ENCODE measurements at places on chromosomes 12 and 14.

DNA sequence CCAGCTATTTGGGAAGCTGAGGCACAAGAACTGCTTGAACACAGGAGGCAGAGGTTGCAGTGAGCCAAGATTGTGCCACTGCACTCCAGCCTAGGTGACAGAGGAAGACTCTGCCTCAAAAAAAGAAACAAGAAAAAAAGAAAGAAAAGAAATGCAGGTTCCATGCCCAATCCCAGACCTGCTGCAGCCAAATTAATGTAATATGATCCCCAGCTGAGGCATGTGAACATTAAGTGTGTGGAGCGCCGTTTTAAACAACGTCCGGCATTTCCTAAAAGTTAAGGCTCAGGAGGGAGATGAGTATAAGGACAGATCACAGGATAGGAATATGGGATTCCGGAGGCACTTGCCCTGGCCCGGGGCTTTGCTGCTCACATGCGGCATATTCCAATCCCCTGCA, 162.9 kb downstream of the KSR2 start:
- no peak for DNase-seq

DNA sequence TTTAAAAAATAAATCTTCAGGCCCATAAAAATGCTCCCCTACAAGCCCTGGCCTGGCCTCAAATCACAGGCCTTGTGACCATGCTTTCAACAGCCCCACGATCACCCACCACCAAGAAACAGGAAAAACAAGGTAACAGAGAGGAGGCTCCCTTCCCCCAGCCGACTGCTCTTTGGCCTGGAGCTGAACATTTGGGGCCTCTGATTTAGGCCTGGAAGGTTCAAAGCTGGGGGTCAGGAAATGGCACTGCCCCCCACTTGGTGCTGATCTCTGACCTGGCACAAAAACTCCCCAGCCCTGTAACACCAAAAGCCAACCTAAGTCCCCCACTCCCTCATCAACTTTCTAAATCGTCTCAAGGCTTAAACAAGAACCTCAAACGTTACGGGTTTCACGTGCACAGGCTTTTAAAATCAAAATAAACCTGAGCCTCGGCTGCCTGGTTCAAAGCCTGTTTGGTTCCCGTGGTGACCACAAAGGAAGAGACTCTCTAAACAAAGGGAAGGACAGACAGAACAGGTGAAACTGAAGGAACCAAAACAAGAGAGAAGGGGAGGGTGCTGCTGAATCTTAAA, 9.0 kb downstream of the ACTN1 start:
- no peak for DNase-seq

DNA sequence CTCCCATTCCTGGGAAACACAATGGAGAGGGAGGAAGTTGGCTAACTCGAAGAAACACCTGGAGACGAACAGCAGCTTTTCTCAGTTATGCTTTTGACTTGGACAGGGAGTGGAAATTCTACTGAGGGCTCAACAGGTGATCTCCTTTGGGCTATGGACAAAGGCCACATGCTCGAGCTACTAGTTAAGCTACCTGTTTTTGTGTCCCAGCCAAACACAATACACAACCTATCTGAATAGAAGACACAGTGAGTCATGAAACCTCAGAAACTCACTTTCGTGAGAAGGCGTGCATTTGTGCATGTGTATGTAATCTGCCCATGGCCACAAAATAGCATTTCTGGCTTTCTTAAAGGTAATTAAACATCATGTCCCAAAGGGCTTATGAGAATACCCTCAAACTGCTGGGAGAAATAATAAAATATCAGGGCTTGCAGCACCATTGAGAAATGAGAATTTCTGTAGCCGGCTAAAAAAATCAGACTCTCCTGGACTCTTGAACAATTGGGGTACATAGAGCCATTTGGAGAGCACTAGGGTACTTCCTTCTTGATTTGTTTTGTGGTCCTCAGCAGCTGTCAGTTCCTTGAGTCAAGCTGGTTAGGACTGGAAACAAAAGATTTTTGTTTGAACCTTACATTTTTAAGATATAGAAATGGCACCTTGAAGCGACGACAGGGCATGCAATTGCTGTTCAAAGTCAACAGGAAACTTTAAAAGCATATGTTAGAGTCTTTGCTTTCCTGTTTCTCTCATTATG, 85.5 kb upstream of the PTHLH start:
- DNase-seq, result no peak

DNA sequence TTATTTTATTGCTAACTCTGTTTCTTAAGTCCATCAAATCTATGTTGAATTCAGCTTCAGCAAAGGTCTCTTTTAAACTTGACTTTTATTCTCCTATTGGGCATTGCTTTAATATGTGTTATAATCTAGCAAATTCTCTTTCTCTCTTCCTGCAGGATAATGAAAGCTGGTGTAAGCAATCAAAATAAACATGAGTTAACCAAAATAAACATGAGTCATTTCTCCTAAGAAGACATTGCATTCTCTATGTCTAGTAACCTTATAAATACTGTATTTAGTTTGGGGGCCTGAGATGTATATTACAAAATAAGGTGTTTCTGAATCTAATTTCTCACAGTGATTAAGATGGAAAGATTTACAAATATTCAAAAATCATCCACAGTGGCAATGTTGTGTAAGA, 739.1 kb upstream of the ATXN7L3B start:
- DNase-seq, result no peak

- DNase-seq, result no peak
Observed at GRCh38 chr12:27549236-27549800, 25.3 kb downstream of the PPFIBP1 start.

DNA sequence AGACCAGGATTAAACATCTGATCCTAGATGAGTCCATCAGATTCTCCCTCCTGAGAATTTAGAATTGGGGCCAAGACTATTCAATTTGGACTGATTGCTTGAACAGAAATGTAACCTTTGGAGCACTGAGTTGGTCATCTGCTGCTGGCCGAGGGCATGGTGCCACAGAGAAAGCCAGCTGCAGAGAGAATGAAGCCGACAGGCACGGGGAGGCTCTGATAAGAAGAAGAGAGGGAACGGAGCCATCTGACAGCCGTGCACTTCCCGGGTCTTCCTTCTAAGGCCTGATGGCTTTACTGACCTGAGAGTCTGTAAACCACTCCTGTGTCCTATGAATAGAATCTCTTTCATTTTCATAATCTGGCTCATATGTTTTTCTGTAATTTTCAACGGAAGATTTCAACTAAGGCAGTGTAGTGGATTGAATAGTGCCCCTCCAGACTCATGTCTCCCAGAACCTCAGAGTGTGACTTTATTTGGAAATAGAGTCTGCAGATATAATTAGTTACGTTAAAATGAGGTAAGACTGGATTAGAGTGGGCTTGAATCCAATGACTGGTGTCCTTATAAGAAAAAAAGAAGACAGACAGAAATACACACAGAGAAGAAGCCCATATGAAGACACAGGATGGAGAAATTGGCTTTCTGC, 39.1 kb upstream of the FRS2 start:
- DNase-seq, result no peak

DNA sequence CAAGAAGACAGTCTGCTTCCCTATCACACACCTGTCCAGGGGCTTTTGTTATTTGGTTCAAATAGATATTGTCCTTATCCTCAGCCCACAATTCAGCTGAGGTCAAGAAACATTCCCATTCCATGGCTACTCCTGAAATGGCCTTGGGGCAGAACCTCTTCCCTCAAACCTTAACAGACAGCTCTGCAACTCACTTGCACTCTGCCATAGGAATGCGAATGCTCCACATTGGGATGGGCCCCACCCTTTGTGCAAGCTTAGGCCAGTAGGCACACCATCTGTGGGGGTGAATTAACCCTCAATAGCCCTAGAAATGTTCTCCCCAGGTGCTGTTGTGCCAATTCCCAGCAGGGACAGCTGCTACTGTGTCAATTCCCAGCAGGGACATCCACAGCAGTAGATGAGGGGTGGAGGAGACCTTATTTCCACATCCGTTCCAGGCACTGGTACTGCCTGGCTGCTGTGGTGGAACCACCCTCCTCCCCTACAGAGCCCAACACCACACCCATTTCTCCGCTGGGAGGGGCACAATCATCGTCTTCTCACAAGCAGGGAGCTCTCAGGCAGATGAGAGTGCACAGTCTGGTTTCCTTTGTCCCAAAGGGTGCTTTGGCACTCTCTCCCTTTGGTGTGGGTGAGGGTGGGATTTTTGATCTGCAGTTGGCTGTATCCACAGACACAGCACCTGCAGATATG, 42.3 kb upstream of the GLIPR1 start:
- peak; percentile 5 for DNase-seq

DNA sequence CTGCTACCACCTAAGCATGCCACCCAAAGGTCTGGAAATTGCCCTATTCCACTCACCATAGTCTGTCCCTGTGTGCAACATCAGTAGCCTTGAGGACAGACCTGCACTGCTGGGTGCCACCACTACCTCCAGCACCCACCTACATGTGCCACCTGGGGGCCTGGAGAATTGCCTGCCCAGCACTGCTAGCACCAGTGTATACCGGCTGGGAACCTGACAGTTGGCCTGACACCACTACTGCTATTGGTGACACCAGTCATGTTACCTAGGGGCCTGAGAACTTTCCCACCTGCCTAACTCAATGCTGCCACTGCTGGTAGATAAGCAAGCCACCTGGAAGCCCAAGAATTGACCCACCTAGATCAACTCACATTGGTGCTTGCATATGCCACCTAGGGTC, 60.8 kb downstream of the CD163L1 start:
- no peak for DNase-seq

GRCh38 chr14:92499234-92499633, 14.3 kb upstream of the RIN3 start:
- DNase-seq, result no peak

DNA sequence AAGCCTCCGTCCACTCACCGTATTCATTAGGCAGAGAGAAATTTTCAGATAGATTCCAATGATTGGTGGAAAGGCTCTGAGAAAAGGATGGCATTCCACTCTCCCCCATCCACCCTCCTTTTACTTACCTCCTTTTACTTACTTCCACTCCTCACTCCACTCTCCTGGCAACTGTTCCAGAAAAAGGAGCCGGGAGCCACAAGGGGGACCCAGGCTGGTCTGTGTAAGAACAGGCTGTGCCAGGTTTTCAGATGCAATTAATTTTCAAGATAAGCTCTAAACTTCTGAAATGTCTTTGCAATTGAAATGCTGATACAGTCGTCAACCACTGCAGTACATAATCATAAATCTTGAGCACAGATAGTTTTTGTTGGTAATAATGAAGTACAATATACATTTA, 248.8 kb downstream of the ANO6 start:
- DNase-seq, result no peak

- no peak for DNase-seq
Observed at GRCh38 chr14:54105898-54106297, 149.3 kb upstream of the BMP4 start.

DNA sequence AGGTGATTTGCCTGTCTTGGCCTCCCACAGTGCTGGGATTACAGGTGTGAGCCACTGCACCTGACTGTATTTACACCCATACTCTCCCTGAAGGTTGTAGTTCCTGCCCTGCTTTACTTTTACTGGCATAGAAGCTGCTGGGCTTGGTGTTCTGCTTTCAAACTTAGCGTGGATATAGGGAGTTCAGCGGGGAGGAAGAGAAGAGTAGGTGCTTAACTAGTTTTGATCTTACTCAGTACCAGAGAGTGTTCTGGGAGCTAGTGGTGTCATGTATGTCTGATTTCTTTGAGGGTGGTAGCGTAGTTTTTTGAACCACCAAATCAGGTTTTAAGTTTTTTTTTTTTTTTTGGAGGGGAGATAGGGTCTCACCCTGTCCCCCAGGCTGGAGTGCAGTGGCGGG, 13.8 kb downstream of the RCOR1 start:
- DNase-seq, result no peak

DNA sequence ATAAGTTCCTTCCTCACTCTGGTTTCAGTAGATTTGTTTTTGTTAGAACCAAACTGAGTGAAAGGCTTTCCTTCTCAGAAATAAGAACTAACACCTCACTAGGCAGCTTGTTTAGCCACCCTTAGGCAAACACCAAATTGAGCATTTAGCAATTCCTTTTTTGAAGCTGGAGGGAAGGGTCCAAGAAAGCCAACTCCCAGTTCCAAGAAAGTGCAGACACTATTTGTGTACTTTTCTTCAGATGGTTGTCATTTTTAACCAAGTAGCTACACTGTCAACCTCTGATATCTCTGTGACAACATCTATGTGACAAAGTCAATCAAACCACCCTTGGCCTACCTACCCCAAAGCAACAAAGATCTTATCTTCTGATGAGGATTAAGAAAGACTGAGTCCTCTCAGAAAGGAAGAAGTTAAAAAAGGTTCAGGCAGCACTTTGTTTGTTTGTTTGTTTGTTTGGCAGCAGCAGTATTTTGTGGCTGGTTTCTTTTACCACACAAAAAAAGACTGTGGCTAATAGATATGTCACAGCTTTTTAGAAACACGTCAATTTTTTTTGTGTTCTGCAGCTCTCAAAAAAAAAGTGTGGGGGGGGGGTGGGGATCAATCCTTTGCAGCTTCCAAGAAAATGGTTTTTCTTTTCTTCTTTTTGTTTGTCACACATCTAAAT, 203.8 kb downstream of the CRADD start:
- no peak for DNase-seq

DNA sequence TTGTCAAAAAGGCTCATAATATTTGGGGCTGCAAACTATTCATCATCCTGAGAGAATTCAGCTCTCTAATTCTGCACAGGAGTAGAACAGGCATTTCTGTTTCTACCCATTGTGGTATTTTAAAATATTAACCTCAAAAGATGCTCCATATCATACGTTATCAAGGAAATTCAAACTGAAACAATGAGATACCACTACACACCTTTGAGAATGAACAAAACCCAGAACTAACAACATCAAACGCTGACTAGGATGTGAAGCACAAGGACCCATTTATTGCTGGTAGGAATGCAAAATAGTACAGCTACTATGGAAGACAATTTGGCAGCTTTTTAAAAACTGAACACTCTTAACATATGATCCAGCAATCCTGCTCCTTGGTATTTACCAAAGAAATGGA, 171.8 kb downstream of the DUSP6 start:
- no peak for DNase-seq

DNA sequence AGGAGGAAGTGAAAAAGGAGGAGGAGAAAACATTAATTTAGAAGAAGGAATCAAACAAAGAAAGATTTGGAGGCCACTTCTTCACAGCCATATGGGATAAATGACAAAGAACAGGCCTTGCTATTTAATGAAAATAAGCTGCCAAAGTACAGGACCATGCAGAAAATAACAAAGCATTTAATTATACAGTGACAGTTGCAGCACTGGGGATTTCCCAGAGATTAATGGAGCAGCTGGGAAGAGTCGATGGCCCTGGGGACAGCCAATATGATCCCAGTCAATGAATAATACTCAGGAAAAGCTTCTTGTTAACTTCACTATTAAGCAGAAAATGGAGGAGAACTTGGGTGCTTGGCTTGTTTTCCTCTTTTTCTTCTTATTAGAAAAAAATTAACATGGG, 34.6 kb downstream of the RERG start:
- no peak for DNase-seq

DNA sequence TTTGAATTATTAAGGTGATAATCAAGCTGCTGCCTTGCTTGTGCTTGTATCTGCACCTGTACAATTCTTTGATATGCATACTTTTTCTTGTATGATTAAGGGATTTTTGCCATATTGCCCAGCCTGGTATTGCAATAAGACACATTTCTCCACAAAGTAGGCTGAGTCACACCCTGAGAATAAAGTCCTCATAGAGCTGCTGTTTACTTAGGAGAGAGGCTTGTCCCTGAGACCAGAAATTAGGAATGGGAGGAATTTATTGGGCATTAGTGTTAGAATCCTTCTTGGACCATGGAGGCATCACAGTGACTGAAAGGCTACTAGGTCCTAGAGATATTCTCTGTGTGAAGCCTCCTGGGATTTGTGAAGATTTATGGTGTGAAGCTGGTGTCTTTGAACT, 506.8 kb upstream of the FBXO33 start:
- DNase-seq, result no peak
